T-helper 2 cell (primary cell): ENCODE measurements at places on chromosomes 13 and 19.

GRCh38 chr13:67069117-67069767 is 160.9 kb downstream of the PCDH9 start:
- no peak for DNase-seq

GRCh38 chr13:111399334-111399733 is 78.9 kb downstream of the TEX29 start:
- DNase-seq = no peak

GRCh38 chr13:24147570-24147963 is 13.0 kb upstream of the SPATA13 start:
- no peak for DNase-seq

DNA sequence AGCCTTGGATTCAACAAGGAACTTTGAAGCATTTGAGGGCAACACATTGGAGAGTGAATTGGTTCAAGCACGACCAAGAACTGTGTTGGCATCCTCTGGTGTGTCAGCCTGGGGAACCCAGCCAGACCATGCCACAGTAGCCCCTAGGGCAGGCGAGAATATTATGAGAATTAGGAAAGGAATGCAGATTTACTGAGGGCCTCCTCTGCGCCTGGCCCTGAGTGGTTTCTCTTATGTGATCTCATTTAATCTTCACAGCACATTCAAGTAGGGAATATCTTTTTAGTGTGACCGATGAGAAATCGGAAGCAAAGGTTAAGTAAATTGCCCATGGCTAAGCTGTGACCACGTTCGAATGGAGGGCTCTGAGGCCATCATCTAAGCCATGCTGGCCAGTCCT is 15.3 kb upstream of the ERICH6B start:
- DNase-seq = no peak

GRCh38 chr13:57925751-57926150 is 294.2 kb downstream of the PCDH17 start:
- no peak for DNase-seq

DNA sequence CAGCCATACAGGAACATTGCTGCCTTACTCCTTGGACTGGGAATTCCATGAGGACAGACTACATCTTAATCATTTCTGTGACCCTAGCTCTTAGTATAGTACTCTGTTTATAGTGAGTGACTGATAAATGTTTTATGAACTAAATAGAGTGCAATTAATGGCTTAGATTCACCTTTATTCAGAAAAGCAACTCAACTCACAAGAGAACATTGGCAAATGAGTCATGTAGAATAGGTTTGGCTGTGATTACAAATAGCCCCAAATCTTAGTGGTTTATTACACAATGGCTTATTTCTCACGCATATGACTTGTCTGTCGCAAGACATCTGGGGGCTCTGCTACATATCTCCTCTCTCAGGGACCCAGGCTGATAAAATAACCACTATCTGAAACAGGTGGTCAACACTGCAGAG is 121.6 kb upstream of the KL start:
- no peak for DNase-seq

GRCh38 chr19:57615346-57615745 is 1.3 kb downstream of the ZNF134 start:
- DNase-seq = no peak

- DNase-seq = no peak
Measured at GRCh38 chr13:46544208-46544607, 8.8 kb upstream of the LRCH1 start.

DNA sequence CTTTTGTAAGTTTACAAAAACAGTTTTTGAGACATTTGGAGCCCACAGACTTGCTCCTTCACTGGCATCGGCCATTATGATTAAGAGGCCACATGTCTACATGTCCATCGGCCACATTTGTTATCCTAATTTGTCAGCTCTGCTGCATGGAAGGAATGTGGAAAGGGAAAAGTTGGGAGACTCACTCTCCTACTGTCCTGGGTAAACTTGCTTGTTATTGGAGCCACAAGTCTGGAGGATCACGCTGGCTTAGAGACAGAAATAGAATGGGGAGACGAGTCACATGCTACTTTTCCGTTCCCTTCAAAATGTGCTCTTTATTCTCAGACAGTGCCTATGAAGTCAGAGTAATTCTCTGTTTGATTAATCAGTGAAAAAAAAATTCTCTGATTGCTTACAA is 741.2 kb upstream of the PCDH9 start:
- DNase-seq = no peak

- DNase-seq = no peak
Measured at GRCh38 chr19:16637535-16637934, 9.5 kb upstream of the MED26 start.

GRCh38 chr13:75740031-75740430 is 103.9 kb downstream of the LMO7 start:
- no peak for DNase-seq

- no peak for DNase-seq
Measured at GRCh38 chr13:96904232-96904631, 90.0 kb downstream of the OXGR1 start.

DNA sequence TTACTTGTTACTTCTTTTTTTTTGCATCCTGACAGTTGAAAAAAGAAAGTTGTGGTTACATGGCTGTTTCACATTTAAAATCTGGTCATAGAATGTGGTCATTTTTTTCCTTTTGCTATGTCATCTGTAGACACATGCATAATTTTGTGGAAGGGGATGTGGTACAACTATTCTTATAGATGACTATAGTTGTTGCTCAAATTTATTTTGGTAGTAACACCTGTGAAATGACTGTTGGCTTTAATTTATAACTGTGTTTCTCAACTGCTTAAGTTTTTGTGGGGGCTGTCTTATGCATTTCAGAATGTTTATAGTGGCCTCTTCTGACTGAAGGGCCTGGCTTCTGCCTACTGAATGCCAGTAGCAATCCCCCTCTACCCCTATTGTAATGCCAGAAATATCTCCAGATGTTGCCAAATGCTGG is 130.5 kb downstream of the PAN3 start:
- peak; percentile 95 for DNase-seq

DNA sequence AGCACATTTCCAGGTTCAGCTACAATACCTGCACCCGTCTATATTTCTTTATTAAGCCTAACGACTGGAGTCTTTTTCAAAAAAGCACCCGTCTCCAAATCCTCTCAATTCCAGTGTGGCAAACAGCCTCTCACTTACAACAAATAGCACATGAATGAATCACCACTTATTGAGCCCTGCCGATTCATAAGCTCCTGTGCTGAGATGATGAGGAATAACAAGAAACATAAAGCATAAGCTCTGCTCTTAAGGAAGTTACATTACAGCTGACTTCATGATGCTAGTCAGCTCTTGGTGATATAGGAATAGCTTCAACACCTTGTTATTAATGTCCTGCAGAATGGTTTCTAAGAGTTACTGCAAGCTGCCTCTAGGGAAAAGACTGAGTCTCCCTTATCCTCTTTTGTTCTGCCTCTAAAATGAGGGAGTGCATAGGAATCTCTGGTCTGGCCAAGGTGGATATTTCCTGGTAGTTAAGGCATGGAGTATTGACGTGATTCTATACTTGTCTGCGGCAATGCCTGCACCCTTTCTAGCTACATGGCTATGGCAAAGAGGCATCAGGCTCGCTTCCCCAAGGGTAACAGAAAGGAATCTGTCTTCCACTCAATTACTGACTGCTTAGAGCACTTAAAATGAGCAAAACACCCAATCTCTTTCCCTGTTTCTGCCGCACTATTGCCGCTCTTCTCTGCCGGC is 195.7 kb downstream of the KLF12 start:
- DNase-seq = no peak

DNA sequence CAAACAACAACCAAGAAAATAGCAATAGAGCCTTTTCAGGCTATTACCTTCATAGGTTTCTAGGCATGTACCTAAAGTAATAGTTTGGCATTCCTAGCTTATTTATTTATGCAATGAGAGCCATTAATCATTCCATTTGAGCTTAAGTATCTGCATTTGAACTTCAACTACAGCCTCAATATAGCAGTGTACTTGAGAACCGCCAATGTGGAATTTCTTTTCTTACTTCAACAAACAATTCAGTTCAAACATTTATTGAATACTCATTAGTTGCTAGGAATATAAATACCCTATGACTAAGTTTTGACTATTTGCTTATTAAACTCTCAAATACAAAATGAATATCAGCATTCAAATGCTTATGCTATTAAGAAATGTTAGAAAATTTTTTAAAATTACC is 38.0 kb upstream of the FREM2 start:
- no peak for DNase-seq

DNA sequence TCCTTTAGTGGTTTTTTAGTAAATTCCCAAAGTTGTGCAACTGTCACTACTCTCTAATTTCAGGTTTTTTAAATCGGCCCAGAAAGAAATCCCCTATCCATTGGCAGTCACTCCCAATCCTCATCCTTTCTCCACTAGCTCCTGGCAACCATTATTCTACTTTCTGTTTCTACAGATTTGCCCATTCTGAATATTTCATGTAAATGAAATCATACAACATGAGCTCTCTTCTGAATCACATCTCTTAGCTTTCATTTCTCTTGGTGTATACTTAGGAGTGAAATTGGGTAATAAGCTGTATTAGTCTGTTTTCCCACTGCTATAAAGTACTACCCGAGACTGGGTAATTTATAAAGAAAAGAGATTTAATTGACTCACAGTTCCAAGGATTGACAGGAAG is 9.7 kb upstream of the ZNF223 start:
- DNase-seq = no peak

GRCh38 chr13:33153421-33154404 is 131.8 kb downstream of the STARD13 start:
- DNase-seq = no peak

DNA sequence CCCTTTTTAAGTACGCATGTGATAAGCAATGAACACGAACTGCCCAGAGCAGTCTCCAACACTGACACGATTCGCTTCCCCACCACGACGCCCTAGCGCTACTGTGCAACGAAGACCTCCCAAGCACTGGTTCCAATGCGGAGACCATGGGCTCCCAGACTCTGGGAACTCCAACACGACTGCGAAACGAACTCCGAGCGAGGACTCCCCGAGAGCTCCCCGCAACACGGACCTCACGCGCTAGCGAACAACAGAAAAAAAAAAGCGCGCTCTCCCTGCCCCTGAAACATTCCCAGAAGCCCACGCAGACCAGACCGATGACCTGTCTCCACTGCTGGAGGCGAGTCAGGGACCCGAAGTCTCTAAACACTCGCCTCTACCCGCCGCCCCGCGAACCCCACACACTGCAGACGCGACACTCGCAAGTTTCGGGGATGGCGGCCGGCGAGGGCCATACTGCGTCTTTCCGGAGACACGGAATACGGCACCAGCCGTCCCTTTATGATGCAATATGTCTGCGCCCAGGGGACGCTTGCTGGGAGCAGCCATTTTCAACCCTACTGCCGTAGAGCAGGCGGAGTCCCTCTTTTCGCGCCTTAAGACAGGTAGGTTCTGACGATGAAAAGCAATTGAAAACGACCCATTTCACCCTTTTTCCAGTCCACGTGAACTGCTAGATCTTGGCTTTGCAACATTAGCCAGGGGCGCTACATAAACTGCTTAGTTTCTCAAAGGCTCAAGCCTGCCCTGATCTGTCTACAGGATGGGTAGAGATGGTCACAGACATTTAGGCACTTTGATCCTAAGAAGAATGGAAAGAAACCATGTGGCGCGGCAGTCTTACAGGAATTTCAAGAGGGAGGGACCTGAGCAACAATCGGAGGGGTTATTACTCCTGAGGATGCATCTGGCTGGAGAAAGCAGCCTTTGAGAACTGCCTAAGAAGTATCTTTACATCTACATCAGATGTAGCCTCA is at the start of gene ZNF577:
ZNF577 (minus strand) TSS at position 430 of the 977 bp plus-strand sequence. CDS start 7,569 bp downstream, outside the sequence.
- DNase-seq = peak; percentile 88

DNA sequence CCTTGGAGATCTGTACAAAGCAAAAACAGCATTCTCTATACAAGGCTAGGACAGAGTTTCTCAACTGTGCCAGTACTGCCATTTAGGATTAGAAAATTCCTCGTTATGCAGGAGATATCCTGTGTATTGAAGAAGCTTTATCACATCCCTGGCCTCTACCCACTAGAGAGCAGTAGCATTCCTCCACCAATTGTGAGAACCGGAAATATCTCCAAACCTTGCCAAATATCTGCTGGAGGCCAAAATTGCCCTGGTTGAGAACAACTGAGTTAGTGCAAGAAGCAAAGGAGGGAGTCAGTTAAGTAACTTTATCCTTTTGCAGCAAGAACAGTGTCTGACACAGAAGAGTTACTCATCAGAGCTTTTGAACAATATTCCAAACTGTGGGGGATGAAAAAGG is 16.2 kb upstream of the FREM2 start:
- no peak for DNase-seq

DNA sequence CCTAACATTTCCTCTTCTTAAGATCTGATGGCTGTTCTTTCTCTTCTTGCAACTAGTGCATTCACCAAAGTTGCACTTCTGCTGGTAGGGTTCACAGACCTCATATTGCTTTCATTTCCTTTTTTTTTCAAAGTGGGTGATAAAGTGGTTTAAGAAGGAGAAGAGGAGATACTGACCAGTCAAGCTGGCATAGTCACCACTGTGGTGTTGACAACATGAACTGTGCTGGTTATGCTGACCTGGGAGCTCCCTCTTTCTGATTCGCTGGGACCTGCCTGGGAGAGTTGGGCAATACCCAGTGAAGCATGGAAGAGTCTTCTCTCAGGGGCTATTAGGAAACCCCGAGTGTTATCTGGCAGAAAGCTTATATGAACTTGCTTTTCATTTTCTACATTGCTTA is 222.9 kb downstream of the SLITRK5 start:
- DNase-seq = no peak

GRCh38 chr13:19978831-19979437 is 20.4 kb downstream of the ZMYM2 start:
- no peak for DNase-seq

GRCh38 chr19:35657904-35658700 is 8.2 kb upstream of the UPK1A start:
- DNase-seq = no peak

GRCh38 chr19:13599681-13600080 is 93.4 kb upstream of the CACNA1A start:
- DNase-seq = no peak

DNA sequence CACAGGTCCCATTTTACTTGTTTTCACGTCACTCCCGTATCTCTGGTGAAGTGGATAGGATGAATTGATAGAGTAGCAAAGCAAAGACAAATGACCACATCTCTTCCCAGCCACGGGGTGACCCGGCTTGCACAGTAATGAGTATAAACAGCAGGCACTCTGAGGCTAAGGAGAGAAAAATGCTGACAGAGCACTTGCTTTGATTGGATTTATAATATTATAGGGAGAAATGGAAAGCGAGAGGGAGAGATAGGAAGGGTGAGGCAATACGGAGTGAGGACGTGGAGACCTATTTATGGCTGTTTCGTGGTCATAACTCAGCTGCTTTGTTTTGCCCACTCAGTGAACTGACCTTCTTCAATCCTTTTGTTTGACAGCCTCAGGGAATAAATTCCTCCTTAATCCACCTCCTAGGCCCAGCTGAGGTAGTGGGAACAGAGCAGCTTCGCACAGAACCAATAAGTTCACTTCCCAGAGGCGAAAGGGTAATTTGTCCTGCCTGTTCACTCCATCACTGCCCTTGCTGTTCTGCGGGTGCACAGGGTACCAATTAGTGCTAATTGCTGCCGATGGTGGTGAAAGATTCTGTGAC is 68.6 kb downstream of the ERCC5 start:
- no peak for DNase-seq

DNA sequence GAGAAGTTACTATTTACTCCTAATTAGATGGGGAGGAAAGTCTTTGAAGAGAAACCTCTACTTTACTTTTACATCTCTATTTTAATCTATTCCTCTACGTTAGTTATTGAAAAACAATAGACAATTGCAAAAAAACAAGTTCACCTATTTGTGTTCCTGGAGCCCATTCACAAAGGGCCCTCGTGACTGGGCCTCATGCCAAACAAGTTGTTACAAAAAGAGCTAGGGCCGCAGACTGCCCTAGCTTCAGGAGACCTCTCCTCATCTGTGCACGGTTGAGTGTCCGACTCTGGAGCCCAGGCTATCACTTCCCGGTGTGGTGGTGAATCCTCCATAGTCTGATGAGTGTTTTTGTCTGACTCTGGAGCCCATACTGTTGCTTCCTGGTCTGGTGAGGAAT is 190.9 kb downstream of the ZNF486 start:
- DNase-seq = no peak
